ENCODE measurements at places on chromosomes 6 and 20. TPM values are rescaled to one million over a fixed set of nuclear protein-coding genes. Genes with fewer than 3 reads are reported as not detected.

Gene DDRGK1
- 59.2 TPM for total RNA-seq

DNA sequence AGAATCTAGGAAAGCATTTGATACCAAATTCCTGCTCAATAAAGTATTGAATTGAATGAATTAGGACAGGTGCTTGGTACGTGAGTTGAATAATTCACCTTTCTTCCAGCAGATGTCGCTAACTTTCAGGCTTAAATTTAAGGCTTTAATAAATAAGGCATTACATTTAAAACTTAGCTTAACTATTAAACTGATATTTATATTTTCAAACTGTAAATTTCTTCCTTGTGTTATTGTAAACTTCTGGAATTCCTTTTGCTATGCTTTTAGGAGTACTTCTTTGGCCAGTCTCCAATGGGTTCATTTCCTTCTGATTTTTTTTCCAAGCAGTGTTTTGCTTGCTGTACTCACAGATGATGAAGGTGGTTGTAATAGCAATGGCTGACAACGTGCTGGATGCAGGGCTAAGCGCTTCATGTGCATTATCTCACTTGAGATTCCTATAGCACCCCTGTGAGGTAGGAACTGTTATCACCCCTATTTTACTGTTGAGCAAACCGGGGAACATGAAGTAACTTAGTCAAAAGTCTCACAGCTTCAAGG lies 71.3 kb upstream of the SLC2A12 start:
- DNase-seq, result no peak

Gene CLPSL1
- total RNA-seq, result not detected

GRCh38 chr20:60100780-60101179 lies 142.6 kb downstream of the CDH26 start:
- no peak for DNase-seq

GRCh38 chr6:147310521-147310920 lies 106.3 kb downstream of the STXBP5 start:
- no peak for DNase-seq

Gene BPIFB4
- total RNA-seq, result not detected

- no peak for DNase-seq
Observed at GRCh38 chr6:157769776-157770426, 53.1 kb upstream of the SNX9 start.

Gene BPI
- total RNA-seq, result not detected

Gene WFDC8
- total RNA-seq, result not detected

- no peak for DNase-seq
Observed at GRCh38 chr6:159257846-159258245, 88.6 kb downstream of the FNDC1 start.

DNA sequence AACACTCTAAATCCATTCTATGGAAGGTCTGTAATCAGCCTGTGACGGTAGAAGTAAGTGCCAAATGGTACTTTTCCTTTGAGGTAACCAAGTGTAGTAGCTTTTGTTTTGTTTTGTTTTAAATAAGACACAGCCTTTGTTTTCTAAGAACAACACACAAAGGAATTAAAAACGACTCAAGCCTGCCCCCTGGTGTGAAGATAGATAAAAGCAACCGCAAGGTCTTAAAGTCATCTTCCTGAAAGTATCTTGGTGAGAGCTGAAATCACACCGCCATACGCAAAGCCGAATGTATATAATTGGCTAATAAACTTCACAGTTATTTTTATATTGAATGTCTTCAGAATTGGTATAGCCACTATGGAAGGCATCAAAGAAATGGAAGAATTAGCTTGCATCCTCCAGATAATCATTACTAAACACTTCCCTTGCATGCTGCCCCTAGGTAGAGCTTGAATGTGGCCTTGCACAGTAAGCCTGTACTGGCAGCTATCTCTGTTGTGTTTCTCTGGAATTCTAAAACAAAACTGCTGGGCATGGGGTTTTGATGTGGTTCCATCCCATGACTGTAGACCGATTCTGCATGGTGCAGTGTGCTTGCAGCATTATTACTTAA lies 95.6 kb downstream of the LAMP5 start:
- no peak for DNase-seq

Gene PTPRT
- not detected for total RNA-seq

Gene TCF21
- total RNA-seq, result not detected

Gene APOBEC2
- not detected for total RNA-seq

DNA sequence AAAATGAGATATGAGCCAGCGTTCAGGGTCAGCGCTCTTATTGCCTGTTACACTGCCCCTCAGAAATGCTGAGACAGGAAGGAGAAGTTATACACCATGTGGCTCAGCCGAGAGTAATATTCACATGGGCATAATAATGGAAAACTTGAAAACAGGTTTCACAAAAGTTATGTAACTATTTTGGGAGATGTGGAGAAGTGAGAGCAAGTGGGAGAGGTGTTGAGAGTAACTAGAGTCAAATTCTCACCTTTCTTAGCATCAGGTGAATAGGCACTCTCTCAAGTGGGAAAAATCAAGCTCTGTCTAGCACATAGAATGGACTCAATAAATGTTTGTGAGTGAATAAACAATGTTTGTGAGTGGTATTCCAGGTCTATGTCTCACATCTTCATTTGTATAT lies 94.5 kb downstream of the TBX18 start:
- no peak for DNase-seq

DNA sequence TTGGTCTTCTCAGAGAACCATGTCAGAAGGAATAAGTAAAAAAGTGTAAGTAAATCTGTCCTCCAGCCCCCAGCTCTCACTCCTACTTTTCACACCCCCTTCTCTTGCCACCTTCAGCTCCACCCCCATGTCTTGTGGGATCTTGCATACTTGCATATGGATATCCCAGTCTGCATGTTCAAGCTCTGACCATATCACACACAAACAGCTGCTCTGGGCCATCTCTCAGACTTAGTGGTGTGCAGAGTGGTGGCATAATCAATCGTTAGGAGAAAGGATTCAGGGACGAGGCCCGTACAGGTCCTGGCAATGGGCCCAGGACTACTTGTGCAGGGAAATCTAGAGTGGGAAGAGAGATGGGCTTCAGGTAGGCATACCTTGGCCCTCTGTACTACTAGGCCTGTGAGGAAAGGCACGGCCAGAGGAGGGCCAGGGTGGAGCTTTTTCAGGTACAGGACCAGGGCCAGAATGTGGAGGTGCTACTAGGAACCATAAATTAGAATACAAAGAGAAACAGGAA lies 112.0 kb upstream of the SGK1 start:
- no peak for DNase-seq

DNA sequence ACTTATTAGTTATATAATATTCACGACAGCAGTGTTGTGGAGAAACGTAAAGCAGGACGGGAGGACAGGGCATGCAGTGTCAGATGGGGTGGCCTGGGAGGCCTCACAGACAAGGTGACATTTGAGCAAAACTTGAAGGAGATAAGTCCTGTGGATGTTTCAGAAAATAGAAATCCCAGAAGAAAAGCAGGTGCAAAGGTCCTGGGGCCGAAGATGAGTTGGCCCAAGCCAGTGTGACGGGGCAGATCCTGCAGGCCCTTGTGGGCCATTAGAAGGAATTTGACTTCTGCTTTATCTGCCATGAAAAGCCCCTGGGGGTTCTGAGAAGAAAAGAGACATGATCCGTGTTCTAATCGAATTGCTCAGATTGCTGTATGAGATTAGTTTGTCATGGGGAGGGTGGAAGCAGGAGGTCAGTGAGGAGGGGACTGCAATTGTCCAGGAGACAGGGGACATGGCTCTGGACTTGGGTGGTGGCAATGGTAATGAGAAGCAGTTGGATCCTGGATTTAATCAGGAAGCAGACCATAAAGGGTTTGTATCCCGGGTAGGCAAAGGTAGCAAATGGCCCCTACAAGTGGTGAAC lies 437.4 kb upstream of the SULF2 start:
- no peak for DNase-seq

Gene ZC2HC1B
- not detected for total RNA-seq
